ENCODE measurements at places on chromosomes 1 and 21. TPM values are rescaled to one million over a fixed set of nuclear protein-coding genes. Genes with fewer than 3 reads are reported as not detected.

BRDT gene
- not detected for total RNA-seq

LRRC8B gene
- total RNA-seq: 2.5 TPM

GSTM1 gene
- not detected for total RNA-seq

SPRR3 gene
- not detected for total RNA-seq

AVPR1B gene
- not detected for total RNA-seq

KRTAP7-1 gene
- total RNA-seq: not detected

TACSTD2 gene
- total RNA-seq: 0.19 TPM

UBASH3A gene
- not detected for total RNA-seq

OR2T2 gene
- total RNA-seq: not detected

ADAMTS5 gene
- 3.8 TPM for total RNA-seq

SRGAP2C gene
- 27.6 TPM for total RNA-seq

ECM1 gene
- 13.8 TPM for total RNA-seq

CLEC20A gene
- total RNA-seq: not detected

CLDN19 gene
- under 0.01 TPM for total RNA-seq

ATP1A2 gene
- total RNA-seq: 0.28 TPM

SH2D1B gene
- not detected for total RNA-seq

HEYL gene
- 0.19 TPM for total RNA-seq

ALG6 gene
- total RNA-seq: 11.6 TPM

CR1L gene
- not detected for total RNA-seq

GOLT1A gene
- total RNA-seq: not detected

PLPPR5 gene
- total RNA-seq: not detected

VANGL2 gene
- 0.28 TPM for total RNA-seq

MYOC gene
- total RNA-seq: 0.28 TPM

KIAA0040 gene
- 0.19 TPM for total RNA-seq

RNF207 gene
- total RNA-seq: 13.0 TPM

RNU1-3 gene
- total RNA-seq: under 0.01 TPM

USP24 gene
- 34.7 TPM for total RNA-seq

KCNK1 gene
- 0.56 TPM for total RNA-seq

SON gene
- total RNA-seq: 108 TPM

DMBX1 gene
- total RNA-seq: not detected

HES5 gene
- total RNA-seq: 0.28 TPM

AMY1A gene
- not detected for total RNA-seq

FBXO2 gene
- total RNA-seq: 0.19 TPM

TEKT2 gene
- 0.28 TPM for total RNA-seq

All from regular cardiac myocyte (primary cell).